ENCODE measurements at places on chromosomes 11 and 22.

DNA sequence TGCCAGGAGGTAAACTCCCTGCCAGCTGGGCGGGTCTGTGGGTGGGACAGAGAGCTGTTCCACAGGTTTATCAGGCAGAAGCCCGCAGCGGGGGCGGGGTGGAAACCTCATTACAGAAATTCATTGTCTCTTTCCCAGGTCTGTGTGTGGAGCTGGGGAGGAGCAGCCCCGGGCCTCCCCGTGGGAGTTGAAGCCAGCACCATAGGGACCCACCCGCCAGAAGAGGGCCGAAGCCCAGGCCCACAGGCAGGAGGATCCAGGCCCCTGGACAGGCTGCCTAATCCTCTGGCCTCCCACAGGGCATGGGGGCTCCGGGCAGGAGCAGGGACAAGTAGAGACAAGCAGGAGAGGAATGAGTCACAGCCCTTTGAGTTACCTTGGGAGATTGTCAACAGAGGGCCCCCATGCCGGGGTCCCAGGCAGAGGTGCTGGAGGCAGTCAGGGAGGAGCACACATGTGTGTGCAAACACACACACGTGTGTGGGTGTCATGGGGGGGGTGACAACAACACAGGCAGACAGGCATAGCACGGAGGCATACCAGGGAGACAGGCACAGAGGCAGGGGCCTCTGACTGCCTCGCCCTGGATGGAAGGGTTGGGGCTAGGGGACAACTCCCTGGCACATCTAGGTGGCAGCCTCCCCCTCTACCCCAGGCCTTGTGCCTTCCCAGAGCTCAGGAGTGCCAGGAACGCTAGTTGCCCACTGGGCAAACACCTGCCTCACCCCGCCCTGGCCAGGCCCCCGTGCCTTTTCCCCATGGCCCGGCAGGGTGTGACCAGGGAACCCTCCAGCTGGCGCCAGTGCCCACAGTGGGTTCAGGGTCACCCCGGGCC is 1.4 kb downstream of the CDC42BPG start:
- DNase-seq = no peak

DNA sequence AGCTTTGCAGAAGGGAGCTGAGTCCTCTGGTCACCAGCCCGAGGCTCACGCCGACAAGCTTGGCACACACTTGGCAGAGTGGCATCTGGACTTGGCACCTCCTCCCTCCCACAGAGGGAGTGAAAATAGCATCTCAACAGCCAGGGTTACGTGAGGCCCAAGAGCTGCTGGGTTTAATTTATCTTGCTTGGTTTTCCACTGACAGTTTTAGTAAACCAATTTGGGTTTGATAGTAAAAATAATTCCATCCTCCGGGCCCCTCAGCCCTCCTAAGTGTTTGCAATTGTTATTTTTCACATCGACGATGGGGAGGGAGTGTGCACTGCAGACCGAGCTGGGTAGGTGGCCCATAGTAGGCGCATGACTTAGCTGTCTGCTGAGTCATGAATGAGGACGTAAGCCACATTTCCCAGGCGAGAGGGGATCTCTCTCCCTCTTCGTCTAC is 107.6 kb upstream of the ASPHD2 start:
- DNase-seq = peak; percentile 53

- DNase-seq = peak; percentile 49
Measured at GRCh38 chr11:27705873-27706820, 5.9 kb upstream of the BDNF start.

DNA sequence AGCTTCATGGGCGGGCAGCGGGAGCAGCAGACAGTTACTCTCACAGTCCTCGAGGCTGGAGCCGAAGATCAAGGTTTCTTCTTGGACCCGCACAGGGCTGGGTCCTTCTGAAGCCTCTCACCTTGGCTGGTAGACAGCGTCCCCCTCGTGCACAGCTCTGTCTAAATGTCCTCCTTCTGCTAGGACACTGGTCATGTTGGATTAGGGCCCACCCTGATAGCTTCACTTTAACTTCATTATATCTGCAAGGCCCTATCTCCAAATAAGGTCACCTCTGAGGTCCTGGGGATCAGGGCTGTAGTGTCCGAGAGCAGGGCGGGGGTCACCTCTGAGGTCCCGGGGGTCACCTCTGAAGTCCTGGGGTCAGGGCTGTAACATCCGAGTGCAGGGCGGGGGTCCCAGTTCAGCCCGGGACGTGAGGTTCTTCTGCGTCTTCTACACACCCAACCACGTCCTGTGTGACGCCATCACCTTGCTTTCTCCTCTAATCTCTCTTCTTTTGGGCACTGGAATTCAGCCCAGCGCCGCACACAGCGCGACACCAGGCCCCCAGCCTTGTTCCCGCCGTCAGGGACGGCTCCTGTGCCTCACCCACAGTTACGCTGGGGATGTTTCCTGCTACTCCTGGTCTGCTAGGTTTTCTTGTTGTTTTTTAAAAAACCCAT is 34.1 kb upstream of the TOLLIP start:
- DNase-seq = no peak

- DNase-seq = no peak
Measured at GRCh38 chr11:6911948-6912347, 8.9 kb upstream of the OR2D3 start.

- DNase-seq = no peak
Measured at GRCh38 chr11:118646393-118646792, 33.1 kb downstream of the TREH start.

Data from adipocyte (in vitro differentiated cells).